ENCODE measurements at places on chromosomes 11 and 22.

DNA sequence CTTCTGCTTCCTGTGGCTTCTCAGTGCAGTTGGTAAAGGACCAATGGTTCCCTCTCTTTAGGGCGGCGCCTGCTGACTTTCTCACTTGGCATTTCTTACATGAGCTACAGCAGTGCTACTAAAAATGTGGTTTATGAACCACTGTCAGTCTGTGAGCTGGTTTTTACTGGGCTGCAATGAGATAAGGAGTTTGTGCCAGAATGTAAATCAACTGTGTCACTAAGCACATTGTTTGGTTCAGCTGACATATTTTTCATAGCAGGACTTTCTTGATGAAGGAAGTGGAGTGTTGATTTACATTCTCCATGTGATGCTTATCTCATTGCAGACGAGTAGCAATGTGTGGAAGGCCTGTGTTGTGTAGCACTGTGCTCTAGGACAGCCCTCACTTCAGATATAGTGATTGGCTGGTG is 463.3 kb downstream of the SOX6 start:
- DNase-seq: no peak

DNA sequence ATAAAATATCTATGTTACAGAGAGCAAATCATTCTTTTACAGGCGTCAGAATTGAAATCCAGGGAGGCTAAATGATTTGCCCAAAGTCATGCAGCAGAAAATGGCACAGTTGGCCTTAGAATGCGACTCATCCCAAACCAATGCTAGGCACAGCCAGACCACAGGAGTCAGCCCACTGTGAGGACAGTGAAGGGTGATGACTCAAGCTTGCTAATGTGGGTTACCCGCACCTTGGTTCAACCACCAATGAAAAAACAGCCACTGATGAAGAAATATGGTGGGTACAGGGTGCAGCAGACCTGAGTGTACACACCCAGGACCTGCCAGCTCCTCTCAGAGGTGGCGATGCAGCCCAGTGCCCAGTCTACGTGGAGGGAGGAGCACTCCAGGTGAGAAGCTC is 89.7 kb downstream of the ZC3H12C start:
- peak; percentile 31 for DNase-seq

DNA sequence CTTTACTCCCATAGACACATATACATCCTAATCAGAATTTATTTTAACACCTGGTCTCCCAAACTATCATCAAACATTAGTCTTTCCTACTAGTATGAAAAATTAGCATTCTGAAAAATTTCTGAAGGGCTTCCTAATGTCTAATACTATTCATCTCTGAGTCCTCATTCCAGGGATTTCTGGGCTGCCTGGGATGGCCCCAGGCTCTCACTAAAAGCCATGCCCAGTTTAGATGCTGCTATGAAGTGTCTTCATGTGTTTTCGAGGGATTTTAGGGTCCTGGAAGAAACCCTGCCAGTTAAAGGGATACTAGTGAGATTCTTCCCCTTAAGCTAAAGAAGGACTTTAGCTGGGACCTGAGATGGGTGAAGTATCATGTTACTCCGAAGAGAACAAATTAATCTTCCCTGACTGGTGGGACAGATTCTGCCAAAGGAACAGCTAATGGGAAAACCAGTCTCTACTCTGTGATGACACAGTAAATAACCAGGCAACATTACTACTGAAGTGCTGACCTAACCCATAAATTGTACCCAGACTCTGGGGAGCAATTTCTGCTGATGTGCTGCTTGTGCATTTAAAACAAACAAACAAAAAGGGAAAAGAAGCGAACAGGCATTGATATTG is 342.6 kb downstream of the SOX6 start:
- DNase-seq: no peak

GRCh38 chr11:64037027-64037634 is 1.4 kb downstream of the FLRT1 start:
- no peak for DNase-seq

- no peak for DNase-seq
Measured at GRCh38 chr11:77276271-77276670, 25.2 kb downstream of the GDPD4 start.

DNA sequence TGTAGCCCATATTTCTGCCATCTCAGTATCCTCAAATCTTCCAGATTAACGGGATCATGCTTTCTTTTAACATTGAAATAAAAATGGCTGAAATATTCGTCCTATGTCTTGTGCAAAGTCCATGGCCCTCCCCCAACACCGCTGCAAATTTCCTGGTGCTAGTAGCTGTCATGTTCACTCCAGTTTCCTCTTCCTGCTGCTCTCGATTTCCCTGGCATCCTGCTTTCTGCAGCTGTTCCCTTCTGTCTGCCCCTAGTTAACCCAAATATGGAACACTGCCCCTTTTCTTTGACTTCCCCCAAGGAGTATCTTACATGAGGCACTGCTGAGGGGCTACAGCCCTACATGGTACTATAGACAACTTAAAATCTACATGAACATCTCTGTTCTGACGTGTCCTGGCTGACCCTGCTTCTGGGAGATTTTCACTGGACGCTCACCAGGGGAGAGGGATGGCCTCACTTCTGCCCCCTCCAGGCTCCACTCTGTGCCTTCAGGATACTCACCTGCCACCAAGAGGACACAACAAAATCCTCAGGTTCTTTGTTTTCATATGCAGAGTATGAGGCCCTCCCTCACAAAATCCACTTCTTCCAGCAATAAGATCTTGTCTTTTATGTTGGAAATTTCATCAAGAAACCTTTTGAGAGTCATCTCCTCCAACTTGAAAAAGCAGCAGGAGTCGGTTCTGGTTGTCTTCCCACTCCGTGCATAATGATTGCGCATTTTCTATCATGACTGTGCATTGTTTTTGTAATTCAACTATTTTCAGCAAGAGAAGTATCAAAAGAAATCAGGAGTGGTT is 29.5 kb upstream of the SCUBE2 start:
- no peak for DNase-seq

- DNase-seq: no peak
Measured at GRCh38 chr22:19520566-19521305, 3.5 kb downstream of the CLDN5 start.

DNA sequence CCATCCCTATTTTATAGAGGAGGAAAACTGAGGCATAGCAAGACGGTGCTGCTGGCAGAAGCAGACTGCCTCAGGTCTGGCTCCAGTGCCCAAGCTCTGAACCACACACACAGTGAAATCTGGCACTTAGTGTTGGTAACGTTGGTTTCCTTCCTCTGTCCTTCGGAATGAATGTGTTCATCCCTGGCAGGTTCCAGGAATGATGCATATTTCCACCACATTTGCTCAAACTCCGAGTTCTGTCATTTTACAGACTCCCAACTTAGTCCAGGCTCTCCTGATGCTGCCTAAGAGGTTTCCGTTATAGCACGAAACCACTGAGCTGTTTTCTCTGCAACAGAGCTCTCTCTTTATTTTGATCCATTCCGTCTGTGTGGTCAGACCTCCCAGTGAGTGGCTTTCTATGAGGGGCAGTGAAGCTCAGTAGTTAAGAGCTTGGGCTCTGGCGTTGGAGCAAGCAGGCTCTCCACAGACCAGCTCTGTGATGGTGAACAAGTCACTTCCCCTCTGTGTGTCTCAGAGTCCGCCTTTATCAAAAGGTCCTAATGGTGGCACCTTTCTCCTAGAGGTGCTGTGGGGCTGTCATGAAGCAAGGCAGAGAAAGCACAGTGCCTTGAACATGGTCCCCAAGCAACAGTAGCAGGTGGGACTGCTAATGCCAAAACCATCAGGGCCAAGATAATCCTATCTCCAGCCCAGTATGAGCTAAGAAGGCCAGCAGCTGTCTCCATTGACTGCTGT is 200.3 kb downstream of the MYO18B start:
- DNase-seq: no peak

- no peak for DNase-seq
Measured at GRCh38 chr11:121683791-121684190, 231.0 kb upstream of the SORL1-AS1 start.

GRCh38 chr22:22879675-22880155 is 7.9 kb upstream of the IGLL5 start:
- no peak for DNase-seq
